ENCODE measurements at places on chromosomes 4 and X.

- DNase-seq, result no peak
These were observed at the start of gene NALF2 for GRCh38 chrX:69503782-69504625. Gene NALF2, plus strand, starts transcription at chrX:69504326. Its CDS starts 957 bp downstream, at chrX:69505283.

DNA sequence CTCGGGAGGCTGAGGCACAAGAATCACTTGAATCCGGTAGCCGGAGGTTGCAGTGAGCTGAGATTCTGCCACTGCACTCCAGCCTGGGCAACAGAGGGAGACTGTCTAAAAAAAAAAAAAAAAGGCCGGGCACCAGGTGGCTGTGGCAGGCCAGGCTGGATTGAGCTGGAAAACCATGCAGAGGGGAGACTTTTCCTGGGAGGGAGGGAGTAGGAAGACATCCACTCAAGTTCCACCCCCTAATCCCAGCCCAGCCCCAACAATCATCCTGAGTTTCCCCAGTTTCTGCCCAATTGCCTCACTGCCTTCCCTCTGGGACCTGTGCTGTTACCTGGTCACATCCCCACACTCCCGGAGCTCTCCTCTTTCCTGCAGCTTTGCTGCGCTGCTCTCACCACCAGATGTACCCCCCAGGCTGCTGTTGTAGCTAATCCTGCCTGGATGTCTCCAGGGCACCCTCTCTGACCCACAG is 9.0 kb upstream of the TSPYL2 start:
- DNase-seq, result no peak

DNA sequence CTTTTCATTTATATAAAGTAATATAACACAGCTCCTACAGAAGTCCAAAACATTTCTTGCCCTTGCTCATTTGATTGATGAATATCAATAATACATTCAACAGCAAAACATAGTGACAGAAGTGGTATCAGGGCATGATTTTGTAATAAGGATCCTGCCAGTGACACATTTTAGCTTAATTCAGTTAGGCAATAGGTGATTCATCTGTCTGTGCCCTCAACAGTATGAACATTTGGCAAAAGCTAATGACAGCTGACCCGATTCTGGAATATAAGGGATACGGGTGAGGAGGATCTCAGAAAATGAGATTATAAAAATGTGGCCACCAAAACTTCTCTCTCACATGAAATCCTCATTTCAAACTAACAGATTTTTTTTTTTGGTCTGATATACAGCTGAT is 294.0 kb downstream of the CAMK2D start:
- DNase-seq, result no peak

GRCh38 chr4:4583606-4584005 is 41.8 kb upstream of the STX18 start:
- DNase-seq, result no peak

- no peak for DNase-seq
These were observed 326.7 kb downstream of the STK32B start for GRCh38 chr4:5378002-5378401.

- no peak for DNase-seq
These were observed 311.8 kb downstream of the ADGRL3 start for GRCh38 chr4:61511716-61512488.

DNA sequence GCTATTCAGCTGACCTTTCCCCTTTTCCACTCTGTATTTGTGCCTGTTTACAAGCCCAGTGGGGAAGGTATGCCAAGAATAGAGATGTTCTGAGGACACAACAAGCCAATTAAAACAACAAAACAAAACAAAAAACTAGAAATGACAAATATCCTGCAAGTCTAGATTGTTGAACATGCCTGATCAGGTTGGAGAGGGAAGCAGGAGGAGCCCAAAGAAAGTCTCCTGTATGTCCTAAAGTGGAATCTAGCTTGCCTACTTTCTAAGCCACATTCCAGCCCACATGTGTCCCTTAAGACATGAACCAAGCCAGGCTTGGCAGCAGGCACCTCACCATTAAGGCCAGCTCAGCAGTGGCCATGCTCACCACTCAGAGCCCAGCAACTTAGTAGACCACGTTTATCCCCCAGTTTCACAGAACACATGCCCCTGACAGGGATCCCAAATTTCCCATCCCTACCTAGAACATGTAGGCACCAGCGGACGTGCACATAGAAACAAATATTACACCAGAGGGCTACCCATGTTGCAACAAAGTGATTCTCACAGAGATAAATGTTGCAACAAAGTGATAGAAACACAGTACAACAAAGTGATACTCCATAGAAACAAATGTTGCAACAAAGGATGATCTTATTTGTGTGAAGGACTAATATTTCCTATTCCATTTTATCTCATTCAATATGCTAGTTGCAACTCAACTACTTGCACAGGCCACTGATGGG is 48.3 kb downstream of the CD99L2 start:
- no peak for DNase-seq

DNA sequence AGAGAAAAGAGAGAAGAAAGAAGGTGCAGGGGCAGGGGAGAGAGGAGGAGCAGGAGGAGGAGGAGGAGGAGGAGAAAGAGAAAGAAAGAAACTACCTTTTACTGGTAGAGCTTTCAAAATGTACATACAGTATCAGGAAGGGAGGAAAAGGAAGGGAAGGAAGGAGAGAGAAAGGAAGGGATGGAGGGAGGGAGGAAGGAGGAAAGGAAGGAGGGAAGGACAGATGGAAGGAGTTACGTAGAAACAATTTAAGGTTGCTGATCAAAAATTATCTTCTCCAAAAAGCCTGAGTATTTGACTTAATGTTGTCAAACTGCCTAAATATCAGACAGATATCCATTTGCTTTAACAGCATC is 13.4 kb downstream of the TBC1D9 start:
- DNase-seq, result no peak

DNA sequence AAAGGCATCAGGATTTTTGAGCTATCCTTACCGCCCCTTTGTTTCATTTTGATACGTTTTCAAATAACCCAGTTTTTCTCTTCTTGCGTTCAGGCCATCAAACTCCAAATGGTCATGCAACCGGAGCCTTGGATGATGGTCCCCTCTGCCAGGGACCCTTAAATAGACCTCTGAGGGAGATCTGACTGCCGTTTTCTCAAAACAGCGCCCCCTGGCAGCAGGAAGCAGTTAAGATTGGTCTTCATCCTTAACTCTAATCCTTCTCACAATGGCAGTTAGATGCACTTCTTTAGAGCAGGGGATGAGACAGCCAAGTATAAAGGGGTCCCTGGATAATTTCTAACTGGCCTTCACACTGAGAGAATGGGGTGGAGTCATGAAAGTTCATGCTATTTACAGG is 525.0 kb upstream of the SPANXN1 start:
- DNase-seq, result no peak

DNA sequence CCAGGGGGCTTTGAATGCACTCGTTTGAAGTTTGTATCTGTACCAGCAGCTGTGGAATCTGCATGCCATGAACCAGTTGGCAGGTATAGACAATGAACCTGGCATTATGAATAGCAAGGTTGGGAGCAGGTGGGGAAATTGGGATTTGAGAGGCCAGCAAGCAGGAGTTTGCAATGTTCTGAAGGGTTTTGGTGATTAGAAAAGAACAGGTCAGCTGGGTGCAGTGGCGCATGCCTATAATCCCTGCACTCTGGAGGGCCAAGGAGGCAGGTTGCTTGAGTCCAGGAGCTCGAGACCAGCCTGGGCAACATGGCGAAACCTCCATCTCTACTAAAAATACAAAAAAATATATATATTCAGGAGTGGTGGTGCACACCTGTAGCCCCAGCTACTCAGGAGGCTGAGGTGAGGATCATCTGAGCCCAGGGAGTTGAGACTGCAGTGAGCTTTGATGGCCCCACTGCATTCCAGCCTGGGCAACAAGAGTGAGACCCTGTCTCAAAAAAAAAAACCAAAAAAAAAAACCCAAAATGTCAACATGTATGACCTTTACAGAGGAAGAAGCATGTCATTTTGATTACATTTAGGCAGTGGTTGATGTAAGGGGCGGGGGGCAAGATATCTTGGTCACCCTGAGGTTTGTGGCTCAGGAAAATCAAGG is 63.9 kb downstream of the TSC22D3 start:
- no peak for DNase-seq

DNA sequence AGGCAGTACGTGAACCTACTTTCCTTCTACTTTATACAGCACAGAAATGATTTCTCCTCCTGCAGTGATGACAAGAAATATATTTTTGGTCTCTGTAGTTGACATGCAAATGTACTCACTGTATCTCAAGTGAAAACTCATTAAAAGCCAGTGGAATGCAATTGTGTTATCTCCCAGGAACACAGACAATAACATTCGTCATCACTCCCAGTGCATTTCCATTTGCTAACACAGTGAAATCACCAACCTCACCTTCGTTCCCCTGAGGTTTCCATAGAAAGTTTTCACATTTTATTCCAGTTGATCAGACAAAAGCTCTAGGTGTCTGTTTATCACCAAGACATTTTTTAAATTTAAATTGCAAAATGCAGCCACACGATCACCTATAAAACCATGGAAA is 2.5 kb upstream of the SPANXD start:
- DNase-seq, result no peak

GRCh38 chr4:45910511-45910910 is 213.3 kb downstream of the GABRG1 start:
- DNase-seq, result no peak
